Activated T-cell treated with anti-CD3 and anti-CD28 coated beads for 48 hours (primary cell): ENCODE measurements at places on chromosomes 11 and 22.

- no peak for DNase-seq
Observed at GRCh38 chr11:111573821-111574249, 28.4 kb upstream of the SIK2 start.

DNA sequence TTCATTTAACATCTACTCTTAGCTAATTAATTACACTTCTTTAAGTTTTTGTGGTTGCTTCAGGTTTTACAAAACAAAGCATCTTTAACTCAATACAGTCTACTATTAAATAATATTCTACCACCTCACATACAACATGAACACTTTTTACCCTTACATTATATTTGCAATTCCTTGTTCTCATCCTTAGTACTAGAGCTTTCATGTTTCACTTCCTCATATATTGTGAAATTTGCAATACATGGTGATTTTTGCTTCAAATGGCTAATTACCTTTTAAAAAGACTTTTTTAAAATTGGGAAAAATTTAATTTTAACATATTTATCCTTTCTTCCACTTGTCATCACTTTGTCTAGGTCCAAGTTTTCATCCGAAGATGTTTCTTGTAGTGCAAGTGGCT lies 37.5 kb downstream of the RSF1 start:
- no peak for DNase-seq

DNA sequence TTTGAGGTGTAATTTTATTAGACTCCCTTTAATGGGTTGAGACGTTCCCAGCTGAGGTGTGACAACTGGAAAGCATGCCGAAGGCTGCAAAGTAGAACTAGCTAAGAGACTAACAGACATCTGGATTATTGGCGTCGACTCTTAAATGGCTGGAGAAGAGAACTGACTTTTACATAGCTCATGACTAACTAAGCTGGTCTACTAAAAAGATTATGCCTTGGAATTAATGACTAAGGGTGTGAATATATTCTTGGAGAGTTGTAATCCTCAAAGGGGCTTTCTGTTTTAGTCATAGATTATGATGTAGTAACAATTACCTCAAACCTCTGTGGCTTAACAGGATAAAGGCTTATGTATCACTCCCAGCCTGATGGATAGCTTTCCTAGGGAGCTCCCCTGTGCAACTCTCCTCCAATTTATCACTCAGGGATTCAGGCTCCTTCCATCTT lies 39.5 kb upstream of the SLC5A12 start:
- no peak for DNase-seq

- no peak for DNase-seq
Observed at GRCh38 chr11:86947541-86947940, 7.7 kb downstream of the FZD4 start.

DNA sequence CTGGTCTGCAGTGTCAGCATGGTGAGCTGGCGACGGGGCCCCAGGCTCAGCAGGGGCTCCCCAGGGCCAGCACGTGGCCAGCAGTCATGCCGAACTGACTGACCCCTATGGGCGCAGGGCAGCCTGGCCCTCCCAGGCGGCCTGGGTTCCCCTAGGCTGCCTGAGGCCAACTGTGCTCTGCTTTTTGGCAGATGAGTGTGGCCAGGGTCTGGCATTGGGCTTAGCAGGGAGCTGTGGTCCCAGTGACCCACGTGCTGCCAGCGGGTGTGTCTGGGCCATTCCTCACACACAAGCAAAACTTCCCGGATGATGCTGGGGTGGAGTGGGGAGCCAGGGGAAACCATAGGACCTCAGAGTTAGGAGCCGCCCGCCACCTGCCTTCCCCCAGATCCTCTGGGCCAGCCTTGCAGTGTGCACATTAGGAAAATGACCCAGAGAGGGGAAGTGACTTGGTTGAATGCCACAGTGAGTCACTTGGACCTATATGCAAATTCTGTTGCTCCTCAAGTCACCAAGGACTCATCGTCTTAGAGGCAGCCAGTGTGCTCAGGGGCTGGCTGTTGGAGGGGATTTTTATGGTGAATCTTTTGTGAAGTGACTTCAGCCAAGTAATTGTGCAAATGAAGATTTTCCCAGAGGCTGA lies 6.5 kb downstream of the ADORA2A start:
- no peak for DNase-seq

GRCh38 chr11:24738972-24739371 lies 242.1 kb downstream of the LUZP2 start:
- DNase-seq = no peak

DNA sequence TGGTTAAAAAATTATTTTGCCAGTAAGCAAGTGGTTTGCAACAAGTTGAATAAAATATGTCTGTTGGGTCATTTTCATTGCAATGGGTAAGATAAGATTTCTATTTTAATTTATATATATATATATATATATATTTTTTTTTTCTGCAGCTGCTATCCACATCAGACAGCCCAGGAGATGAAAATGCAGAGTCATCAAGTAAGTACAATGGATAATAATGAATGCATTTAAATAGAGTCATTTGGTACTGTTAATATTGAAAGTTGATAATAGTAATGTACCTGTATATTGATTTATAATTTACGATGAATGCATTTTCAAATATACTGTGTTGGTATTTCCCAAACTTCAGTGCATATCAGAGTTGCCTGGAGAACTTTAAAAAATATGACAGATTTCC lies 11.5 kb downstream of the BIRC3 start:
- DNase-seq = no peak

GRCh38 chr11:66981976-66982578 lies 7.0 kb downstream of the C11orf86 start:
- DNase-seq = no peak

GRCh38 chr11:132895340-132895739 lies 637.0 kb downstream of the OPCML start:
- no peak for DNase-seq

DNA sequence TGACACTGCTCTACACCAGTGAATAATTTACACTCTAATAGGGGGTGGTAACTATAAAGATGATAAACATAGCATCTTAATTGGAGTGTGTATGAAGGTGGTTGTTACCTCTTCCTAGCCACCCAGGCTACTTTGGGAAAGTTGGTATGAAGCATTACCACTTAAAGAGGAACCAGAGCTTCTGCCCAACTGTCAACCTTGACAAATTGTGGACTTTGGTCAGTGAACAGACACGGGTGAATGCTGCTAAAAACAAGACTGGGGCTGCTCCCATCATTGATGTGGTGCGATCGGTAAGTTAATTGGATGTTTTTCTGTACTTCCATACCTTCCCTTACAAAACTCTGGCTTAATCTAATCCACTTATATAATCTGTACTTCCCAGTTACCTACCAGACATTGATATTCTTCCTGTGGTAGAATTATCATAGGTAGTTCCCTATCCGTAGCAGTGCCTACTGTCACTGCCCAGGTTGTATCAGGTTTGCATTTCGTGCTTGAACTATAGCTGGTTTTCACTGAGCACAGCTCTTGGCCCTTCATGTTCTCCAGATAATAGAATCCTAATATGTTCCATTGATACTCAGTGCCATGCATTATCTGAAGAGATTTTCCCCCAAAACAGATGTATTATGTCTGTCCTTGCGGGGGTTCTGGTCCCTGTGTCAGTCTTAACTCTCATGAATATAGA lies 2.2 kb downstream of the RPL27A start:
- DNase-seq = no peak

DNA sequence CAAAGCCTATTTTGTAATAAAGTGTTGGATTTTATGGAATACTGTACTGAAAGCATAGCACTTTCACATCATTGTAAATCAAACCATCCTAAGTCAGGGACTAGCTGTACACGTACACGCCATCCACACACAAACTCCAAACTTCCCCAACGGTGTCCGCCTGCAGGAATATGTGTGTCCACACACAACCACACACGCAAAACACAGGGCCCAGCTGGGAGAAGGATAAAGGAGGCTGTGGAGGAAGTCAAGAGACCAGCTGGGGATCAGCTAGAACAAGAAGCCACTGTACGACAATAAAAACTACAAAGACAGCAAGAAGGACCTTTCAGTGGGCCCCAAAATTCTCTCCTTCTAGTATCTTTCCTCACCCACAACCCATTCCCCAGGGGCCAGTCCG lies 1.6 kb downstream of the TRIM29 start:
- no peak for DNase-seq
